ENCODE measurements at places on chromosomes 12 and 14.
A peak's percentile ranks its signal among the peaks of the same experiment; 100 is the strongest.

DNA sequence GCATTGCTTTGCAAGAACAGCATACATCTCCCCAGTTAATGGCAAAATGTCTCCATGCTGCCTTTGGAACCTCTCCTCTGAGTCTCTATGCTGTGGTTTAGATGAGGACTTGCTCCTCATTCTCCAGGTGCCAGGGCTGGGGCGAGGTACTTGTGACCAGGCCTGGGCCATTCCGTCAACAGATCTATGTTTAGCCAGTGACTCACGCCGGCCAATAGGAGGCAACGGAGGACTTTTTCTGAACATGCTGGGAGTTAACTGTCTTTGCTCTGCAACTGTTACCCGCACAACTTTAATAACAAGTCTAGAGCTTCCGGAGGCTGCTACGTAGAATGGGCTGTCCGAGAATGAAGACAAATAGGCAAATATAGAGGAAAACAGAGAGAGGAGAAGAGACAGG, 214.2 kb downstream of the GLT1D1 start:
- peak; percentile 8 for DNase-seq

DNA sequence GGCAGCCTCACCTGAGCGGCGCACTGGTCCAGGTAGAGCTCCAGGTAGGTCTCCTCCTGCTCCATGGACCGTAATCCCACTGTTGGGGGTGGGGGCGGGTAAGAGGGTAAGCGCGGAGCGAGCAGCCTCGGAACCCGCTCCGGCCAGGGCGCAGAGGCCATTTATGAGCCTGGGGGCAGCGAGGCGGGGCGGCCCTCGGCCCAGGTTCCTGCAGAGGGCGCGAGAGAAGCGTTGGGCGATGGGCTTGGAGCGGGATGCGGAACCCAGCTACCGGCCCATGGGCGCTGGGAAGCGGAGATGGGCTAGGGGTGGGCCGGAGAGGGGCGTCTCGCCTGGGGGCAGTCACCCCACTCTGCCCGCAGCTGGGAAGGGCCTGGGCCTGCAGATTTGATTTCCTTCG, at the start of gene TBPL2:
Gene TBPL2 (minus strand): TSS at position 232 of the 400 bp plus-strand sequence. CDS start 167 bp downstream, at position 65.
- no peak for DNase-seq

DNA sequence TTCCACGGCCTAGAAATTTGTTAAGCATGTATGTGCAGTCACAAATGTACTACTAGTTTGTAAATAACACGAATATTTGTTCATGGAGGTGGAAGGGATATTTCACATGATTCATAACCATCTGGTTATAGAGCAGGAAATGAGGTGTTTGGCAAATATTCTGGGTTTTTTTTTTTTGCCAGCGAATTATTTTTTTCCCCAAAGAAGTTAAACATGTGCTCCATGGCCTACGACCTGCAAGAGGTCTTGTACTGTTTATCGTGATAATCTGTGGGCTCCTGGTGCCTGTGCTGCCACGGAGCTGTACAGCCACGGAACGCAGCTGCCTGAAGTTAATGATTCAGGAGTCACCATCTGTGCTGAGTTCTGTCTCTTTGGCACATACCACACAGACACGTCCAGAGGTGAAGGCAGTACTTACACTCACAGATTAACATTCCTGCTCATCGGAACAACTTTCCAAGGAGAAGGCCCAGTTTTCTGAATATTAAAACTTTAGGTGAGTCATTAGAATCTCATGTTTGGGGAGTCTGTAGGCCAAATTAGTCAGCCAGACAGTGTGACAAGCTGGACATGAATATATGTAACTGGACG, 156.3 kb downstream of the TMX1 start:
- DNase-seq: peak; percentile 76

DNA sequence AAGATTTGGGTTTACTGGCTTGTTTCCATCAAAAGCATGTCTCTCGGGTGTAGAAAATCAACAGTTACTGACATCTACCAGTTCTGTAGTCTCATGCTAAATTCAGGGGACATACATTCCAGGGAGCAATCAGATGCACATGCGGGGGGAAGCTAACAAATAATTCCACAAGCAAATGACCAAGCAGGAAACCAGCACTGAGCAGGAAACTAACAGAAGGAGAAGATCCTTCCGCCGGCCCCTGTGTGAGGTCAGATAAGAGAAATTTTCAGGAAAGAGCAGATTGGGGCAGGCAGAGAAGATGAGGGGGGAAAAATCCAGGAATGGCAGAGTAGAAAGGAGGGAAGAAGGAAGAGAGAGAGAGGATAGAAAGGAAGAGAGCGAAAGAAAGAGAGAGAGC, 127.6 kb upstream of the TMCC3 start:
- DNase-seq: no peak

GRCh38 chr12:38697289-38697688, 208.1 kb downstream of the CPNE8 start:
- no peak for DNase-seq

DNA sequence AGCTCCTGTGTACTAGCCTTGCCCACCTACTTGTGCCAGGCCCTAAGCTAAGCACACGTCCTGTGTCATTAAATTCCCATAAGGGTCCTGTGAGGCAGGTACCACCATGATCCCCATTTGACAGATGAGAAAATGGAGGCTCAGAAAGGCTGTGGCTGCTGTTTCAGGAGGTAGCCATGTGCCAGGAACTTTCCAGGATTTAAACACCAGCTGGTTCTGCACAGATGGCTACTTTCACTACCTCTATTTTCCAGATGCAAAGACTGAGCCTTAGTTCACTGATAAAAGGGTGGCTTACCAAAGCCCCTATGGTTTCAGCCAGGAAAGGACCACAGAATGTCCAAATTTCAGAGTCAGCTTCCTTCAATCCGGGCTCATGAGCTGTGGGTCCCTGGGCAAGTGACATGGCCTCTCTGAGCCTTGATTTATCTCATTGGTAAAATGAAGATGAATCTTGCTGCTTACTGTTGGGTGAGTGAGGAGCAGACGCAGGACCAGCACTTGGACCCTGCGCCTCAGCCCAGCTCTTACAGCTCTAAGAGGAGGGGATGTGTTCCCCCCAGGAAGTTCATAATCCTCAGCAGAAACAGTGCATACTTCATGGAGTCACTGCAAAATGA, 23.5 kb downstream of the CMKLR1 start:
- DNase-seq: no peak

DNA sequence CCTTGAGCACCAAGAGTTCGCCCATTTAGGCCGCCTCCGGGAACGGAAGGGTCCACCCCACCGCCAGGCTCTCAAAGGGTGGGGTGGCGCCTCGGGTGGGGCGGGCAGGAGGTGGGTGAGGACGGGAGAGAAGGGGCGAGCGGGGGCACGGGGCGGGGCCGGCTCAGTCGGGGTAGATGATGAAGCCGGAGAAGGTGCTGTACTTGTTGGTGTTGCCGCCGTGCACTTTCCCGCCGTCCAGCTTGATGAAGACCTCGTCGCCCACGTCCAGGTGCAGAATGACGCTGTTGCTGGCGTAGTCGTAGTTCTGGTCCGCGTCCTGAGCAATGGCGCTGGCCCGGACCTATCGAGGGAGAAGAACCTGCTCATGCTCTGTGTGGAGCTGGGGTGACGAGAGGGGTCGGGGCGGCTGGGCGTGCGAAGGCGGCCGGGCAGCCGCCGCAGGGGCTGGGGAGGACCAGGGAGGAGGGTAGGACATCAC, 4.1 kb downstream of the C1QL4 start:
- DNase-seq: no peak

DNA sequence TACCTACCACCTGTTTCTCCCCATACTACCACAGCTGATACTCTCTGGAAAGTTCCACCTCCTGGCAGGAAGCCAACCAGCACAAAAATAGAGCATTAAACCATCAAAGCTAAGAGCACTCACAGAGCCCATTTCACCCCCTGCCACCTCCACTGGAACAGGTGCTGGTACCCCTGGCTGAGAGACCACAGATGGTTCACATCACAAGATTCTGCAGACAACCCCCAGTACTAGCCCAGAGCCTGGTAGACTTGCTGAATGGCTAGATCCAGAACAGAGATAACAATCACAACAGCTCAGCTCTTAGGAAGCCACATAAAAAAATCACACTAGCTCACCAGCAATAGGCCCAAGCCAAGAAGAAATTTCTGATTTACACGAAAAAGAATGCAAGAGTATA, 855.2 kb downstream of the FSCB start:
- no peak for DNase-seq

DNA sequence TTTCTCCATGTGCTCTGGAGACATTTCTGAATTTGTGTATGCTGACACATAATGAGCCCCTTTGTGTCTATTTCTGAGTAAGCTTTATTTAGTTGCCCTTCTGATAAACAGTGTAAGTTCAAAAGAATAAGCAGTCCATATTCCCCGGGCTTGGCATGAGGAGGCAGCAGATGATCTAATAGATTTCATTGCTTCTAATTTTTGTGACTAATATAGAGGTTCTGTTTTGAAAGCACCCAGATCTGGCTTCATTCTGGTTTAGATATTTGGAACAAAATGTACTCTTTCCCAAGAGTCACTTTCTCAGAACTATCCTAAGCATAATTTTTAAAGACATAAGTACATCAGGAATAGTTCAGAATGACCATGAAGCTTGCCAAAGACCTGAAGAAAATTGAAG, 290.9 kb downstream of the BTG1 start:
- peak; percentile 58 for DNase-seq

- DNase-seq: no peak
These were observed 87.0 kb downstream of the TSHR start for GRCh38 chr14:81042438-81042837.

- no peak for DNase-seq
These were observed 74.2 kb upstream of the CSRP2 start for GRCh38 chr12:76952995-76953394.

DNA sequence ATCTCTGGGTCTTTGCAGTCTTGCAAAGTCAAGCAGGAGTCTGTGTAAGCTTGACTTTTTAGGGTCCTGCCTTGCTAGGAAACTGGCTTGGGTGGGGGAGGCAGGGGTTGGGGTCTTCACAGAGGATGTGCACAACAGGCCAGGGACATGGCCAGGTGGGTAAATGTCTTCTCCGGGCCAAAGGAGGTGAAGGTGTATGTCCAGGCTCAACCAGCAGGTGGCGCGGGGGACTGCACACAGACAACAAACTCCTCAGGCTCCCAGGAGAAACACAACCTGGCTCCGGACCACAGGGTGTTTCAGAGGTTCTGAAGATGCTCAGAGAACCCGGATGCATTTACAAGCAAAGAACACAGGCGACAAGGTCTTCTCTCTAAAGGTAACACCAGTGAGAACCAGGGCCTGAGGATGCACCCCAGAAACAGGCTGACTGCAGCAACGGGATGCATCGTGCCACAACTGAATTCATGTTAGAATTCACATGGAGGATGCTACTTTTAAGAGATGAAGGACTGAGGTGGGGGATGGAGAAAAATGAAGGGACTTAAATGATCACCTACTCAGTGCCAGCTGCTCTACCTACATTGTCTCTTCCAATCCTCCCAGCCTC, 56.0 kb downstream of the PLEKHG3 start:
- peak; percentile 55 for DNase-seq

DNA sequence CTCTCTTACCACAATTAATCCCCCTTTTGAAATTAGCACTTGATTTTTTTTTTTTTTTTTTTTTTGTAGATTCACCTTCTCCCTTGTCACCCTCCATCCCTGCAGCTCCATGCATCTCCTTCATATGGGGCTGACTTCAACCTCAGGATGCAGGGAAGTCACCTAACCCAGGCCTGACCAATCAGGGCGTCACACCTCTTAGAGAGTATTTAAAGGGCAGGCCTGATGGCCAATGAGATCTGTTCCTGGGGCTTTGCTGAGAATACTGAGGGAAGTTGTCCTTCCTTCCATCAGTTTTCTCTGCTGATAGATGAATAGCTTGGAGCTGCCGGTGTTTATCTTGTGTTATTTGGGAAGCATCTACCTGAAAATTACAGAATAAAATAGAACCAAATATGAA, 1104.7 kb upstream of the TMEM132C start:
- DNase-seq: no peak

DNA sequence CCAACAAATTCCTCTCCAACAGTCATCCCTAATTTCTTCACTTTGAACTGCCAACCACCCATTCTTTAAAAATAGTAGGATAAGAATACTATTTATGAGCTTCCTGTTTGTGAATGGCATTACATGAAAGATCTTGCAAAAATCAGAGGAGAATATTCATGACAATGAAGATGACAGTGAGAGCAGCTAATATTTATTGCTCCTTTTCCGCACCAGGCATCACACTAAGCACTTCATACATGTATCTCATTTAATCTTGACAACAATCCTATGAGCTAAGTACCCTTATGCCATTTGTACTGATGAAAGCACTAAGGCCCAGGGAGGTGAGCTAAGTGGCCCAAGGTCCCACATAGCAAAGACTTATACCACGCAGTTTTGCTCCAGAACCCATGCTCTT, 37.3 kb upstream of the CAPRIN2 start:
- no peak for DNase-seq

DNA sequence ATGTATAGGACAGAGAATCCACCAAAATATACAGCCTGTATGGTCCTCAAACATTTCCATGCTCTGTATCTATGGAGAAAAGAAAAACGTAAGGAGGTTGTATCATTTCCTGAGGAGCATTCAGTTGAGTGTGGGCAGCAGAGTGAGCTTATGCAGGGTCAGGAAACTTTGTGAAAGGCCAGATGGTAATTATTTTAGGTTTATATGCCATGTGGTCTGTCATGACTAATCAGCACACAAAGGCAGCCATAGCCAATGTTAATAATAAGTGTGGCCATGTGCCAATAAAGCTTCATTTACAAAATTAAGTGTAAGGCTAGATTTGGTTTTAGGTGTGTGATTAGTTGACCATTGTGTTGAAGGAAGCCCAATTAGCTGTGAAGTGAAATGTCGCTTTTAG, 33.2 kb upstream of the A2M start:
- DNase-seq: no peak

DNA sequence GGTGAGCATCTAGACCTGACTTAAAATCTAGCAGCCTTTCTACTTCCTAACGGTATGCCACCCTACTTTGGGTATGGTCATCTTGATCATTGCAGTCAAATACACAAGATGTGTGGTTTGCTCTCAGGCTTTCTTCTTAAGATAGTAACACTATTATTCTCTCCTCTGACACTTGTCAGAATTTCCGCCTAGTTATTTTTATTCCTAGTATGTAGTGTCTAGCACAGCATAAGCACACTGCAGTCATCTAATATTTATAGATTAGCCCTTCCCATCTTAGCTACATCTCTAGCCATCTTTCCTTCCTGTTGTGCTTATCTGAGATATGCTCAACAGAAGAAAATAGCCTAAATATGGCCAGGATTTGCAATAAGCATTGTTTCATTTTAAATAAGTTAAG, 180.1 kb downstream of the C12orf50 start:
- DNase-seq: no peak

DNA sequence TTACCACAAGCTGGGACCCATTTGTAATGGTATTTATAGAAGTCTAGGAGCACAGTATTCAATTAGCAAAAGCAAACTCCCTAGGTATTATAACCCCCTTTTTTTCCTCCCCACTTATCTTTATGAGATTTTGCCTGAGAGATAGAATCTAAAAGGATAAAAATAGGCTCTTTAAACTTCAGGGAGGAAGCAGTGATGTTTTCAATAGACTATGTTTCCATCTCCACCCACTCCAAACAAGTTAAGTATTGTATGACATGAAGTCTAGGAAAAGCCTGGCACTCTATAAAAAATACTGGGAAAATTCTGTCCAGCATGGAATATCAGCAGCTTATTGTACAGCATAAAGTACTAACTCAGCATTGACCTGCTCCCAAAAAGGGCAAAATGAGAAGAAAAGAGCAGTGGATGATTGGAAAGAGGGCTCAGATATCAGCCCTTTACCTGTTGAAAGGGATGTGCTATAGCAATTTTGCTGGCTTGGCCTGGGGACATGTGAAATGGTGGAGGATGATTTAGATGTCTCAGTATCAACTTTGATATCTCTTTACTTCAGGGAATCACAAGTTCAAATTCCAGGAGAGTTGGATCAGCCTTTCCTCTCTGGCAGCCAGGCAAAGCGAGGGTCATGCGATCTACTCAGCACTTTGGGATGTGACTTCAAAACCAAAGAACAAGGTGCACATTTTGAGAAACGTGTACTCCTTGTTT, 72.4 kb downstream of the IGF1 start:
- peak; percentile 13 for DNase-seq
